ENCODE measurements at places on chromosomes 5 and 9.

DNA sequence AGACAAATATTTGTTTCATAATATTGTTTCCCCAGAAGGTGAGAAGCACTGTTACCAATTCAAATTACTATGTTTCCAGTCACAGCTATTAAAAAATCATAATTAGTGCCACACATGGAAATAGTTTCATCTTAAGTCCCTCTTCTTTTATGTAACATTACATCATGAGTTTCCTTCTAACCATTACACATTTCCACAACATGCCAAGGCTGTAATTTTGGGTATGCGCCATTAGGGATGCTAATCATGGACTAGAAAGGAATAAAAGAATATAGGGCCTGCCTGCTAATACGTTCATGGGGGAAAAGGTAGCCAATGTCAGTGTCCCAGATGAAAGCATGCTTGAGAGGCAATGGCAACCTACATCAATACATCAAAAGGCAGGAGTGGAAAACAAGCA lies 142.5 kb upstream of the LPAR1 start:
- DNase-seq: no peak

DNA sequence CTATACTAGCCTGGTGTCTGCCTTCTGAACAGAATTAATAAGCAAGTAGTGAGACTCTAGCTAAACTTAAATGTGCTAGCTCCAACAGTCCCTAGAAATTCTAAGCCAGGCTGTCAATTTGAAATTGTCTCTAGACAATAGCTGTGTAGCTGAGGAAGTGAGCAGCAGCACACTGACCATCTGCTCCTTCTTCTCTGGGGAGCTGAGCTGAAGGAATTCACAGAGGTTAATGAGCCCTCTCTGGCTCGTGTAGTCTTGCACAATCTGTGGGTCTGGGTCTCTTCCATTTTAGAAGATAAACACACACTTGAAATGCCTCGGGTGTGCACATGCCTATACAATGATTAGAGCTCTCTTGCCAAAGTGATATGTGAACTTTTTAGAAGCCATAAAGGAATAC lies 63.5 kb upstream of the BARX1 start:
- DNase-seq: no peak

DNA sequence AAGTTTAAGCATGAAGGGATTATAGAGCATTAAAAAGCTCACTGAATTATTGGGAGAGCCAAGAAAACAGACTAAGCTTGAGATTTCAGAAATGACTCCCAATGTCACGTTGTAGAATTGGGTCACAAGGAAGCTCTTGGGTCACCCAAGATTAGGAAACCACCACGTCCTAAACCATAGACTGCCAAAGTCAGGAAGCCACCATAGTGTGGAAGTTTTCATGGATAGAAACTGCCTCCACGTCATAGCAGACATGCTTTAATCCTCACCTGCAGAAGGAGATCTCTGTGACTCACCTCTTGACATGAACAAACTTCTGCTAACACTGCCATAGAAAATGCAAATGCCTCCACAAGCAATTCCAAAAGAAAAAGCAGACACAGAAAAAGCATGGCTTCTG lies 106.3 kb downstream of the SLC1A3 start:
- DNase-seq: no peak

GRCh38 chr9:117687532-117687931 lies 16.7 kb upstream of the TLR4 start:
- DNase-seq: no peak

DNA sequence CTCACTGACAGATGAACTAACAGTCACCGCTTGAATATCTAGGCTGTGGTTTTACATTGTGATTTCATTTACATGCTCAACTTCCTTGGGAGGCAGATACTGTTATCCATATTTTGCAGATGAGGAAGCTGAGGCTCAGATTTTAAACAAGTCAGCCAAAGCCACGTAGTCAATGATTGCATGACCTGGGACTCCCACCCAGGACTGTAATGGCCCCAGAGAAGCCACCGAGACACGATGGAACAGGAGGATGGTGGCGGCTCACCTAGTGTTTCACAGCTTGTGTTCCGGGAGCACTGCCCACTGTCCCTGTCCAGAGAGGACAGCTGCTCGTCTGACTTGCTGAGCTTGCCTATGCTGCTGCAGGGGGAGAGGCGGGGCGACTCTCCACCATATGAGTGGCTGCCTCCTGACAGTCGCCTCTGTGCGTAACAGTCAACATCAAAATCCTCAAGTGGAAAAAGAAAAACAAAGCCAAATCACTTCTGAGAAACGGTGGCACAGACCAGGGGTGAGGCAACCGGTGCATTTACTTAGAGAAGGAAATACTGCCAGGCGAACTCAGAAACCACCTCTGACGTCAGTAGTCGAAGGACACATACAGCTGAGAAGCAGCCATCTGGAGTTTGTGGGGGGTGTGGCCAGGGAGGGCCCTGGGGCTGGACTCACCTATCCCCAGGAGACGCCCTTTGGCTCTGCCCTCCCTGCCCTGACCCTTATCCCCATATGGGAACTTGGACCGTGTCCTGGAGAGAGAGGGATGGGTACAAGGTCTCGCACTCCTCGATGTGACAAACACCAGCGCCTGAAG lies 82.5 kb downstream of the PRRT1B start:
- no peak for DNase-seq

- no peak for DNase-seq
These were observed 361.8 kb downstream of the CDH18 start for GRCh38 chr5:19626211-19626610.

- DNase-seq: no peak
These were observed at the start of gene TNIP1 for GRCh38 chr5:151080613-151081430. Gene TNIP1, minus strand, starts transcription at chr5:151081034. Its CDS starts 15,939 bp downstream, at chr5:151065095.

DNA sequence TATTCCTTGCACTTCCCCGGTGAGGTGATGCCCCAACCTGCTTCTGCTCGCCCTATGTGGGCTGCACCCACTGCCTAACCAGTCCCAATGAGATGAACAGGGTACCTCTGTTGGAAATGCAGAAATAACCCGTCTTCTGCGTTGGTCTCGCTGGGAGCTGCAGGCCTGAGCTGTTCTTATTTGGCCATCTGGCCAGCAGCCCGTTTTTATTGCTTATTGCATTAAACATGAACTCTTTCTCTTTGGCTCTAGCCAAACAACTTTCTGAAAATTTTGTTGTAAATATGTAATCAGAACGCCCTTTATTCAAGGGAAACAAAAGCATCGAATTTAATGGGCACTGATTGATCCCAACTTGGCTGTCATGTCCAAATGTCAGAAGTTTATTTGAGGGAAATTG lies 124.7 kb upstream of the FTMT start:
- no peak for DNase-seq

- no peak for DNase-seq
These were observed at the start of gene NMUR2 for GRCh38 chr5:152405145-152405544. Gene NMUR2, minus strand, starts transcription at chr5:152405279. Its CDS starts 166 bp downstream, at chr5:152405113.

DNA sequence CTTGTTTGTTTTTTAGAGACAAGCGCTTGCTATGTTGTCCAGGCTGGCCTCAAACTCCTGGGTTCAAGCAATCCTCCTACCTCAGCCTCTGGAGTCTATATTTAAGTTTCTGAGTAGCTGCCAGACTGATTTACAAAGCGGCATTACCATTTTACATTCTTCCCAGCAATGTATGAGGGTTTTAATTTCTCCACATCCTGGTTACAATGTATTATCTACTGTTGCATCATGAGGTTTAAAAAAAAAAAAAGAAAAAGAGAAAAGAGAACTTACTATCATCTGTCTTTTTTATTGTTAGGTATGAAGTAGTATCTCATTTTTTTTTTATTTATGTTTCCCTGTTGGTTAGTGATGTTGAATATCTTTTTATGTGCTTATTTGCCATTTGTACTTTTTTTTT lies 18.9 kb upstream of the CLINT1 start:
- no peak for DNase-seq

Measured in smooth muscle cell of the brain vasculature (primary cell).